Nucleus accumbens (tissue), 56 donors: ENCODE measurements at places on chromosomes 4 and X.
A peak's percentile ranks its signal among the peaks of the same experiment; 100 is the strongest.

- DNase-seq = no peak
These were observed 17.8 kb upstream of the MAN2B2 start for GRCh38 chr4:6557185-6557584.

DNA sequence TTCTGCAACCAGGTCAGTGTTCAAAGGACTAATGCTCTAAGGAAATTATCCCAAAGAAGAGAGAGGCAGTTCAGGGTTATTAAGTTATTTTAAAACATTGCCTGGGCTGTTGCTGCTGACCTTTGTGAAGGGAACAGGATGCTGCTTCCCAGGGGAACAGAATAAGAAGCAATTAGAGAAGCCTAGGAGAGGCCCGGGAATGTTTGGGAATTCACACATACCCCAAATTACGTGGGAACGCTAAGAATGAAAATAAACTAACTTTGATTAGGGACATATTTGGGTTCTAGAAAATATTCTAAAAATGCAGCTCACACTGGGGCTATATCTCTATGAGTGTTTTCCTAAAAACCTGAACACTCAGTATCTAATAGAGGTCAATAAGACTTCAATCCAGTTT is 243.1 kb upstream of the FTHL17 start:
- DNase-seq = no peak

GRCh38 chr4:176193938-176194337 is 1.4 kb downstream of the SPATA4 start:
- DNase-seq = no peak

DNA sequence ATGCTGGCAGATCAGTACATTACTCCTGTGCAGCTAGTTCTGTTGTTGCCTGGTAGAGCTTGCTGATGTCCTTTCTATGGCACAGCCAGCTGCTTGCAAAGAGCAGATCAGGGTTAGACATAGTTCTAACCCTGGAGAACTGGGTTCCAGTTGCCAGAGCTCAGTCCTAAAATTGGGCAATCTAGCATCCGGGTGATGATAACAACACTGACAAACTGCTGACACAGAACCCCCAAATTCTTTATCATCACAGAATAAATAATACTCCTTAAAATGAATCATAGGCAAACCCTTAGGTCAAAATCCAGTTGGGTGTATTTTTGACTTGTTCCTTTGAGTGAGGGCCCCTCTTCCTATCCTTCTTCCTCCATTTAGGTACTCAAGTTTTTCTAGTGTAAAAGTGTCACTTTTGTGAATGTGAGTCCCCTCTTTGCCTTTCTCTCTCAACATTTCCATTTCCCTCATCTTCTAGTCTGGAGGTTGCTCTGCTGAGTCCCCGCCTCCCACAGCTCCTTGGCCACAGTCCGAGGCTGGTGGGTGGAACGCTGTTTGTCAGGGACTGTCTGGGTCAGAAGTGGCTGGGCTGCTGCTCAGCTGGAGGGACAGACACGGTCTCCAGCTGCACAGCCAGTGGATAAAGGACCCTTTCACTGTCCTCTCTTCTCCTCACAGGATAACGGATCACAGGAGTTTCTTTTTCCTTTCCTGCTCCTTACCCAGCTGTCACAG is 93.6 kb upstream of the RASGEF1B start:
- peak; percentile 56 for DNase-seq

- no peak for DNase-seq
These were observed 209.9 kb downstream of the CPE start for GRCh38 chr4:165588534-165589315.

GRCh38 chr4:121239951-121240350 is 75.8 kb upstream of the TNIP3 start:
- no peak for DNase-seq

DNA sequence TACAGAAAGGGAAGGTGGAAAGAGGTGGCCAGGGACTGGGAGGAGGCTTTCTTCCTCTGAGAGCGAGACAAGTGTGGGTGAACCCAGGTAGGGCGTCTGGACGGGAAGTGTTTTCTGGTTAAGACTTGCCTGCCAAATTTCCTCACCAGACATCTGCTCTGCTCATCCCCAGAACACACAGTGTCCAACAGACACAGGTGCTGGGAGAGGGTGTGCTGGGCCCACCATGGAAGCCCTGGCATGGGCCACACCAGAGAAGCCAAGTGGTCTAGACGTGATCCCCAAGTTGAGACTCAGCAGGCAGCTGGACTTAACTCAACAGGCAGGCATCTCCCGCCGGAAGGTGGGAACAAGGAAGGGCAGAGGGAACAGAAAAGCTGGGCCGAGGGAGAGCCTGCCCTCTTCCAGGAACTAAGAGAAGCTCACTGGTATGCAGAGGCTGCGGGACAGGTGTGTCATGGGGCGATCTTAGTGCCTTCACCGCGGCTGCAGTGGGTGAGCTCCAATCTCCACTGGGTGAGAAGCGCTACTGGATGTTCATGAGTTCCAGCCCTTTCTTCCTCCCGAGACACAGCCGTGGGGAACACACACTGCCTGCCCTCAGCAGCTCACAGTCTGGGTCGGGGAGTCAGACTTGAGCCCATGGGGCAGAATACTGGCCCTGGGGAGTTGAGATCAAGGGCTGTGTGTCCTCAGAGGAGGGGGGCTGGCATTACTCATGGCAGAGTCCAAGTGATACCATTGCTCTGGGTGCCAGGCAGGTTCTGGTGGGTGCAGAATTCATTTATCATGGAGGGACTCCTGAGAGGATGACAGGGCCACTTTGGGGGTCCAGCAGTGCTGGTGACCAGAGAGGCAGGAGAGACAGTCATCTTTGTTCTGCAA is 110.2 kb downstream of the CPZ start:
- no peak for DNase-seq

- DNase-seq = no peak
These were observed 52.6 kb upstream of the STX18 start for GRCh38 chr4:4594285-4594920.

GRCh38 chr4:84968925-84969324 is 2.4 kb upstream of the WDFY3 start:
- DNase-seq = no peak

DNA sequence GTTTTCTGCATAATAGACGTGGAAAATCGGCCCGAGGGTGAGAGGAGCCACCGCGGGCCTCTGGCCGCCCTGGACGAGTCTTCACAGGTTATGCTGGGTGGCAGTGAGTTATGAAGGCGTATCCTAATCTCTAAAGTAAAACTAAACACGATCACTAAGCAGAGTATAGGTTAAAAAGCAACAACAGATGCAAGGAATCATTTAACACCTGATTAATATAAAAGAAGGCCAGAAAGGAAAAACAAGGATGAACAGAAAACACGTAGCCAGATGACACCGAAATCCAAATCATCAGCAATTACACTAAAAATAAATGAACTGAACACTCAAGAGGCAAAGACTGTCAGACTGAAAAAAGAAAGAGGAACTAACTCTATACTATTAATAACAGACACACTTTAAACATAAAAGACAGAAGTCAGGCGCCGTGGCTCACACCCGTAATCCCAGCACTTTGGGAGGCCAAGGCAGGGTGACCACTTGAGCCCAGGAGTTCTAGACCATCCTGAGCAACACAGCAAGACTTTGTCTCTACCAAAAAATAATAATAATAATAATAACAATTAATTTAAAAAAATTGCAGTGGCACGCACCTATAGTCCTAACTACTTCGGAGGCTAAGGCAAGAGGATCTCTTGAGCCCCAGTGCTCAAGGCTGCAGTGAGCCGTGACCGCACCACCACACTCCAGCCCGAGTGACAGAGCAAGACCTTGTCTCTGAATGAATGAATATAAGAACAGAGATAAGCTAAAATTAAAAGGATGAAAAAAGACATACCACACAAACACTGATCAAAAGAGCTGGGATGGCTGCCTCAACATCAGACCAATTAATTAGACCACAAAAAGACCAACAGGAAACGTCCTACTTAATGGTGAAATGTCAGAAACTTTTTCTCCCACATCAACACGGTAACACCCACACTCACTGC is 30.0 kb downstream of the CTBP1 start:
- DNase-seq = no peak

- DNase-seq = no peak
These were observed 704 bp upstream of the SEPSECS start for GRCh38 chr4:25160714-25161592.

GRCh38 chr4:132269303-132269990 is 879.6 kb upstream of the PCDH10 start:
- no peak for DNase-seq

GRCh38 chrX:39693298-39693697 is 404.5 kb downstream of the BCOR start:
- DNase-seq = no peak

DNA sequence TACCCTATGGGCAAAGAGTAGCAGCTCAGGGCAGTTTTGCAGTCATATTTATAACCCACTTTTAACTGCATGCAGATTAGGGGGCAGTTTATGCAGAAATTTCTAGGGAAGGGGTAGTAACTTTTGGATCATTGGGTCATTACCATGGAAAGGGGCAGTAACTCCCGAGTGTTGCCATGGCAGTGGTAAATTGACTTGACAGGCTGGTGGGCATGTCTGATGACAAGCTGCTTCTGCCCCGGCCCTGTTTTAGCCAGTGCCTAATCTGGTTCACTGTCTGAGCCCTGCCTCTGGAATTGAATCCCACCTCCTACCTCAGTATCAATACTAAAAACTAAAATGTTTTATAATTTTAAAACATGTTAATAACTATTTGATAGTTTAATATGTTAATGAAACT is 362.1 kb upstream of the ATOH1 start:
- DNase-seq = no peak

- no peak for DNase-seq
These were observed 26.3 kb downstream of the PDHA1 start for GRCh38 chrX:19370061-19370460.

DNA sequence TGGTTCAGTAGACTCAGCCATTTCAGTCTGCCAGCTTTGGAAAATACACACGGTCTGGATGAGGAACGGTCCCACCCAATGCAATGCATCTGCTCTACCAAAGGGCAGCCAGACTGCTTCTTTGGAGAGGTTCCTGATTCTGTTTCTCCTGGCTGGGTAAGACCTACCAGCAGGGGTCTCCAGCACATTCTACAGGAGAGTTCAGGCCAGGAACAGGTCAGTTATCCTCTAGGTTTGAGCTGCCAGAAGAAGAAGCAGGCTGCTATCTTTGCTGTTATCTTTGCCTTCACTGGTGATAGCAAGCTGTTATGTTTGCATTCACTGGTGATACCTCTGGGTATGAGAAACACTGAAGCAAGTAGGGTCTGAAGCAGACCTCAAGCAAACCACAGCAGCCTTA is 45.5 kb upstream of the PBDC1 start:
- DNase-seq = no peak

GRCh38 chr4:79652232-79652631 is 244.2 kb upstream of the GK2 start:
- no peak for DNase-seq

GRCh38 chrX:139125916-139126315 is 404.6 kb upstream of the F9 start:
- DNase-seq = no peak

- no peak for DNase-seq
These were observed 87.9 kb downstream of the WDFY3 start for GRCh38 chr4:84878546-84878945.

- DNase-seq = no peak
These were observed 16.7 kb downstream of the IL21 start for GRCh38 chr4:122604146-122604545.

- no peak for DNase-seq
These were observed 115.9 kb downstream of the CPZ start for GRCh38 chr4:8708401-8709021.

DNA sequence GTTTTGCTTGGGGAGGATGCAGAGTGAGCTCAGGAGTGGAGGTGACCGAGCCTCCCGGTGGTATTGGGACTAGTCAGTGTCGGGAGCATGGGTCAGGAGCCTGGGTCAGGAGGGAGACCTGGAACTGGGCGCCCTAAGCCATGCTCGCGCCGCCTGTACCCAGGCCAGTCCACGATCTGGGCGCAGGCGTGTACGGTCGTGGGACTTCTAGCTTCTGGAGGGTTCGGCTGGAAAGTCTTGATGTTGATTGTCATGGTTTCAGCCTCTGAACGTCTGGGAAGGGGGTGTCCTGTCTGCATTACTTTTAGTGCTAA is 244 bp downstream of the EIF2S3 start:
- no peak for DNase-seq

GRCh38 chr4:69888336-69888735 is 28.4 kb upstream of the SULT1E1 start:
- no peak for DNase-seq

DNA sequence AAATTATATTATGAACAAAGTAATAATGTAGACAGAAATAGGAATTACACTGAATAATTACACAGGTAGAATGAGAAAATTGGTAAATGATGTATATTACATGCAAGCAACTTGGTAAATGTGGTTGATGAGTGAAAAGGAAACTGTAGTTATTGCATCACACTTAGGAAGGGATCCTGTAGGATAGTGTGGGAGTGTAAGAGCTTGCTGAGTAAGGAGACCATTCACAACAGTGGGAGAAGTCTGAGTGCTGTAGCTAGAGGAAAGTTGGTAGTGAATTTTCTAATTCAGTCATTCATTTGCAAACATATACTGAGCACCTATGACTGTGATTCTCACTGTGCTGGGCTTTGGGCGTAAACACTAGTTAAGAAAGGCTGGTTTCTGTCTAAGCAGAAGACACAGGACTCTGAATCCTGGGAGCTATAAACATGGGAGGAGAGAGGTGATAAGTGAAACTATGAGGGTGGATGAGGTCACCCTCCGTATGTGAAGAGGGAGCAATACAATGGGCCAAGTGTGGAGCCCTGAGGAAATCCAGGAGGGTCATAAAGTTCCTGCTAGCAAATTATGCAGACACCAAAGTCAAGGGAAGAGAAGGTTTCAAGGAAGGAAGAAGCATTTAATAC is 14.2 kb upstream of the CPE start:
- no peak for DNase-seq

GRCh38 chrX:41692162-41692749 is 3.5 kb downstream of the GPR34 start:
- DNase-seq = no peak

DNA sequence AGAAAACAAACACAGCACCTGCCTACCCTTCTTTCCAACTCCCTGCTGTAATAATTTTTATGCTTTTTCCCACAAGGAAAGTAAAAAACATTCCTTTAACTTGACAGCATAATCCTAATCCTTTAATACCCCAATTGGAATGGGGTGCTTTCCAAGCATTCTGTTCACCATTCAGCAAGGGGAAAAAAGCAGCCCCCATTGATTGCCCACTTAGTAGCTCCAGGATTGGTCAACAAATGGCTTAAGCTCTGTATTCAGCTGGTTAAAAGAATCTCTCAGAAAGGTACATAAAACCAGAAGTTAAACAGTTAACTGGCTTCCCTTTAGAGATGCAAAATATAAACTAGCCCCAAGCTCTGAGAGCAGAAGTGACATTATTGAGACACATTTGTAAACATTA is 194.8 kb upstream of the ATOH1 start:
- DNase-seq = no peak

DNA sequence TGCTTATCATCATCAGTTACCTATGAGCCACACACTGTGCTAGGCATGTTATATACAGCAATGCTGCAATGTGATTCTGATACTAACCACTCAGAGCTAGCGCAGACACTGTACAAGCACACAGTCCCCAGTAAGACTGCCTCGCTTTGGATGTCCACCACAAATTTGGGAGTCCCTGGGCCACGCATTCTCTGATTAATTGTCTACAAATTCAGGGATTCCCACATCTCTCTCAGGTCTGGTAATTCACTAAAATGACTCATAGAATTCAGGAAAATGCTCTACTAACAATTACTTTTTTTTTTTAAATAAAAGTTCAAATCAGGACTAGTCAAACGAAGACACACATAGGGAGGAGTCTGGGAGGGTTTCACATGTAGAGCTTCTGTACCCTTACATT is 652.1 kb upstream of the AADAT start:
- DNase-seq = no peak

GRCh38 chr4:111952688-111953087 is 192.6 kb upstream of the FAM241A start:
- DNase-seq = no peak
